Stimulated activated CD8-positive, alpha-beta memory T cell treated with anti-CD3 and anti-CD28 coated beads, Interleukin-4, amount 100 ng/mL, for 1 hour (primary cell): ENCODE measurements at places on chromosomes 5 and 9.

GRCh38 chr5:96706433-96707111 is 44.4 kb downstream of the CAST start:
- DNase-seq: no peak

DNA sequence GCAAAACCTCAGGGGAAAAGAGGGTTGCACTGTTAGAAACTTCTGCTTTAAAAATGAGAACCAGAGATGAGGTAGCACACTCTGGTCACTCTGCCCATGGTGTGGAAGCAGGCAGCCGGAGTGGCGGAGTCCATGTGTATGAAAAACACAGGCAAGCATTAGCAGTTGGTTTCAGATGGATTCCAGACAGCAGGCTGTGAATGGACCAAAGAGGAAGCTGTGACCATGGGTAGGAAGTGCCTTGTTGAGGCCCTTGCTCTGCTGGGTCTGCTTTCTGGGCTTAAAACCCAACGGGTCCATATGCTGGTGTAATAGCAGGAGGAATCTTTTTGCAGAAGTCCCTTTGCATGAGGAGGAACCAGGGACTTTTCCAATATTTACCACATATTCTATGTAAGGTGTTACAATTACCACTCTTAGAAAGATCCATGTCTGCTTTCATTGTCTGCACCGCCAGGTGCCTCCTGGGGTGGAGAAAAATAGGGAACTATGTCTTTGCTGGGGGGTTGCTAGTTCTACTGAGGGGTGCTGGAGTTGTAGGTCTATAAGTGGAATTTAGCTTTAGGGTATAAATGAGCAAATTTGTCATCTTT is 77.0 kb downstream of the ANKRD55 start:
- no peak for DNase-seq

DNA sequence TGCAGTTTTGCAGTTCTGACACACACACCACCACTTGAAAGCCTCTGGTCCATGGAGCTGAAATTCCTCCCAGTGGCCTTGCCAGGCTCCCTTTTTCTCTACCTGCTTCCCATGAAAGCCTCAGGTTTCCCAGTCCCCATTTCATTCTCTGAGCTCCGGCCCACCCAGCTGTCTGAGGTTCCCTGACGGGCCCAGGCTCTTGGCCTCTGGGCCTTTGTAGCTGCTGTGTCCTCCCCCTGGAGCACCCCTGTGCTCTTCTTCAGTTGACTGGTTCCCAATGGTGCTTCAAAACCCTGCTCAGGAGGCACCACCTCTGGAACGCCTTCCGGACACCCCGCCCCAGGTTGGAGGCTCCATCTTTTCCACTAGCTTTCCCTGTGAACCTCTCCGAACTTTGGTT is 155.9 kb upstream of the SHB start:
- DNase-seq: no peak

DNA sequence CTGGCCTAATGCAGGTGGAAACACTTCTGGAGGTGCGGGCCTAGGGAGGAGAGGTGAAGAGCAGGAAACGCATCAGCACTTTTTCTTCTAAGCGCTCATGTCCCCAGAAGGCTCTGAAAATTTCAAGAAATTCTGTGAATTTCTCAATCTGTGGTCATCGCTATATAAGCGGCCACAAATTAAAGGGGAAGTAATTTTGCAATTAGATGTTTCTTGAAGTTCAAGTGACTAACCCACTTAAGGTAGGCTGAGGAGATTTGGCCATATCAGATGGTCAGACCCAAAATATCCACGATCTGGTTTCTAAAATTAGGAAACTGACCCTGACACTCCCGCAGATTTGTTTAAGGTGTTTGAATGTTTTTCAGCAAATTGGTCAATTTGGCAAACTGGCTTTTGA is 16.6 kb upstream of the HMGCR start:
- DNase-seq: no peak

- DNase-seq: no peak
Observed at GRCh38 chr5:150404941-150405816, 7.5 kb downstream of the CD74 start.

DNA sequence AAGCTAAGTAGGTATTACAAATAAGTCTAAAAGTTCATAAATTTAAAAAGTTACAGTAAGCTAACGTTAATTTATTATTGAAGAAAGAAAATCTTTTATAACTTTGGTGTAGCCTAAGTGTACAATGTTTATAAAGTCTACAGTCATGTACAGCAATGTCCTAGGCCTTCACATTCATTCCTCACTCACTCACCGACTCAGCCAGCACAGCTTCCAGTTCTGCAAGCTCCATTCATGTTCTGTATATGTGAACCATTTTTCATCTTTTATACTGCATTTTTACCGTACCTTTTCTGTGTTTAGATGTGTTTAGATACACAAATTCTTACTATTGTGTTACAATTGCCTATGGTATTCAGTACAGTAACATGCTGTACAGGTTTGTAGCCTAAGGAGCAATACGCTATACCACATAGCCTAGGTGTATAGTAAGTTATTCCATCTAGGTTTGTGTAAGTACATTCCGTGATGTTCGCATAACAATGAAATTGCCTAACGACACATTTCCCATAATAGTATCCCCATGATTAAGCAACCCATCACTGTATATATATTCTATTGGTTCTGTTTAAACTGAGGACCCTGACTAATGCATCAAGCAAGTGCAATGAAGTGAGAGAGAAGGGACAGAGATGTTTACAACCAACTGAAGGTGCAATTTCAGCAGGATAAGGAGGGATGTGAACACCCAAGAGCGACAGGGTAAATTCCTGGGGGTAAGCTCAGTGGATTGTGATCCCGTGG is 88.9 kb upstream of the TRIO start:
- no peak for DNase-seq

DNA sequence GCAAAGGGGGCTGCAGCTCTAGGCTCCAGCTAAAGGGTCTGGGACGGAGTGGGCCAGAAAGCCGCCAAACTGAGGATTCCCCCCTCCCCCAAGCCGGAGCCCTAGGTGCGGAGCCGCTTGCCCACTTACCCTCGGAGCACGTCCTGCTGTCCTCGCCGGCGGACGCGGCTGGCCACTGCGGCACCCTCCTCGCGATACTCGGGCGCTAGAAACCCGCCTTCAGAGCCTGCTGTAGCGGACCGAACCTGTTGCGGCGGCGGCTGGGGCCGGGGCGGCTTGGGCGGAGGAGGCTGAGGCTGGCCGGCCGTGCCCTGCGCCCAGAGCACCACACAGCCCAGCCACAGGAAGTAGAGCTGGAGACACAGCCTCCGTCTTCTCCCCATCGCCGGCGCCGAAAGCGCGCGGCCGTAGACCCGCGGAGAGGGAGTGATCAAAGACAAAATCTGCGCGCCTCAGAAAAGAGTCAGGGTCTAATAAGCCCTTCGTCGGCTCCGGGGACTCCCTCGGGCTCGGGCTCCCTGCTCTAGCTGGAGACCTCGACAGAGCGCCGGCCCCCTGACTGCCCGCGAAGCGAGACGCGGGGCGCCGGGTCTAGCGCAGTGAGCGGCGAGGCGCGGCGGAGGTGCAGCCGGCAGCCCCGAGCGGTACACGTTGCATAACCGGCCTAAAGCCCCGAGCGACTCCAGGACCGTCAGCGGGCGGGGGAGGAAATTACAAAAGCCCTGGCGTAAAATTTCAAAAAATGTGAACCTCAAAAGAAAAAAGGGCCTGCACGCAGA is 635 bp downstream of the FBN2 start:
- DNase-seq: no peak

DNA sequence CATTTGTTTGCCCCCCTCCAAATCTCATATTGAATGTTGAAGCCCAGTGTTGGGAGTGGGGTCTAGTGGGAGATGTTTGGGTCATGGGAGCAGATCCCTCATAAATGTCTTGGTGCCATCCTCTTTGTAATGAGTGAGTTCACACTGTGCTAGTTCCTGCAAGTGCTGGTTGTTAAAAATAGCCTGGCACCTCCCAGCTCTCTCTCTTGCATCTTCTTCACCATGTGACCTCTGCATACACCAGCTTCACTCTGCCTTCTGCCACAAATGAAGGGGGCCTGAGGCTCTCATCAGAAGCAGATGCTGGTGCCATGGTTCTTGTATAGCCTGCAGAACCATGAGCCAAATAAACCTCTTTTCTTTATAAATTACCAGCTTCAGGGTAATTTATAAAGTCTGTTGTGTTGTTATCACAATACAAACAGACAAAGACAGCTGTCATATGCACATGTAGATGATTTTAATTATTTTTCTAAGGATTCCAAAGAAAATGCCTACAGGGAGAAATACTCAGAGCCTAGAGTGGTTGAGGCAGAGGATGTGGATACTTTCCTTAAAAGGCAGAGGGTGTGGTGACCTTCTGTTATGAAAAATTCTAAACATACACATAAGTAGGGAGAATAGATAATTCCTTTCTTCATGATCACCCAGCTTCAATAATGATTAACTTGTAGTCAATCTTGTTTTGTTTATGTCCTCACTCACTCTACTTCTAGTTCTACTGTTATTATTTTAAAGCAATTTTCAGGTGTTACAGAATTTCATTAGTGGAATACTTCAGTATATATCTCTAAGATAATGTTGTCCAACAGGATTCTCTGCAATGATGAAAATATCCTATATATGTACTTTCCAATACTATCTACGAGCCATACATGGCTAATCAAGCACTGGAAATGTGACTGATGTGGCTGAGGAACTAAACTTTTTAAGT is 75.1 kb upstream of the RANBP6 start:
- DNase-seq: no peak

- no peak for DNase-seq
Observed at GRCh38 chr5:73903169-73903568, 277.2 kb downstream of the ARHGEF28 start.

GRCh38 chr9:5511476-5511875 is 1.1 kb downstream of the PDCD1LG2 start:
- DNase-seq: no peak

DNA sequence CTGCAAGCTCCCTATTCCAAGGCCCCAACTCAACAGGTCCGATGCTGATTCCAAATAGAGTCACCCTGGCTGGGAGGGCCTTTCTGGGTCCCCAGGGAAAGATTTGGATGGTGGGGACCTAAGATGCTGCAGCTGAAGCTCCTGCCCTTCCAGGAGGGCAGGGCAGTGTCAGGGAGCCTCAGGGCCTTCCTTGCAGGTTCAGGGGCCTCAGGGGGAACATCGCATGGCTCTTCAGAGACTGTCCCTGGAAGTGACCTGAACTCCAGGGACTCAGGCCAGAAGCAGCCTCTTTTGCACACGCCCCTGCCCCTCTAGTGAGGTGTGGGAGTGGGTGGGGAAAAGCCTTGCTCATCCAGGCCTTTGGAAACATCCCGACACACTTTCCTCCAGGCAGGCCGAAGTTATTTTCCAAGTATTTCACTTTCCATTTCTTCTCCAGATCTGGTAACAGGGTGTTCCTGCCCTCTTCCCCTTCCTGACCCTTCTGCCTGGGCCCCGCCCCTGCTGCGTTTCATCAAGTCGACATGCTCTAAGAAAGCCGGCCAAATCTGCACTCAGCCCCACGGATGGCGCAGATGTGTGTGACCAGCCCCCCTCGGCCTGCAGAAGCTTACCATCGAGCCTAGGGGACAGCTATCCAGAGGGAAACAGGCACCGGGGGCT is 159.5 kb downstream of the FGF18 start:
- DNase-seq: no peak

DNA sequence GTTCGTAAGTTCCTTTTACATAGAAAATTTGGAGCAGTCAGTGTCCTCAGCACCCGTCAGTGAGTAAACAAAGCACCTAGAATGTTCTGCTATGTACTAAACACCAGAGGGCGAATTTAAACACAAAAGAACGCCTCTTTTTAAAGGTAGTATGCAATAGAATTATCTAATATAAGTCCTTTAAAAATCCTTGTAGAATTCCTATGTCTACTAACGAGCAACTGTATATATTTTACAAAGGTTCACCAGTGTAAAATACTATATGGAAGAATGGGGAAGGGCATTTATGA is 499 bp upstream of the TMEM232 start:
- DNase-seq: no peak

DNA sequence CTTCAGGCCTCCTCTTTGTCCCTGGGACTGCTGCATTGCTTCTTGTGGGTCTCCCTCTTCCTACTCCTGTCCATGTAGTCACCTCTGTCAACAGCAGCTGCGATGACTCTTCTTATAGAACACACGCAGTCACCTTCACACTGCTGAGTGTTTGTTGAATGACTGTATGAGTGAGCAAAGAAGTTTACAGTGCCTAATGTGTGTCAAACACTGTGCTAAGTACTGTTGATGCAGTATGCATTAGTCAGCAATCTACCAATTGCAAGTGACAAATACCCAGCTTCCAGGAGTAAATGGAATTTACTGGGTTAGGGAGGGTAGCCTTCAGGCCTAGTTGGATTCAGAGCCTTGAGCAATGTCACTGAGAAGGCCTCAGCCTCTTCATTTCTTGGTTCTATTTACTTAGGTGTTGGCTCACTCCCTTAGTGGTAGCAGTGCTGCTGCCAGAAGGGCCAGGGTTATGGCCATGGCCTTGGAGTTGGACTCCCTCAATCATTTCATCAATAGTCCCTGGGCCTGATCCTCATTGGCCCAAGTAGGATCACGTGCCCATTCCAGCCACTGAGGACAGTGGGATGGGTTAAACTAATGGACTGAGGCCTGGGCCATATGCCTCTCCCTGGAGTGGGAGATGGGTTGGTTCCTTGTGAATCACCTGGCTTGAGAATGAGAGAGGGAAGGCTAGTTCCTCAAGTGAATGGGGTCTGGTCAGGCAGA is 93.5 kb downstream of the RGS3 start:
- no peak for DNase-seq

DNA sequence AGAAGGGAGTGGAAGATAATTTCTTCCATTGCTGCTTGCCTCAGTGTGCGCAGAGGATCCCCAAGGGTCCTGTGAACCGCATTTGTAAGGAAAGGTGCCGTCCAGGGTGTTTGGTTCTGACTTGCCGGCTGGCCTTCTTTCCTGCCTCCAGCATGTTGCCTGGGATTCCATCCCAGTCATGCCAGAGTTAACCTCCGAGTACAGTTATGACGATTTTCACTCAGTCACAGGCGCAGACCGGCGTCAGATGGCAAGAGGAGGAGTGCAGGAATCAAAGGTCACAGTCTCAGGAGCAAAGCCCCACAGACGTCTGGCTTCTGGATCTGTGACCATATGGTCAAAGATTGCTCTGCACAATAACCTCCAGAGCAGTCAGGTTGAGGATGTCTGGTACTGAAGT is 5.9 kb upstream of the GADD45G start:
- no peak for DNase-seq

- DNase-seq: no peak
Observed at GRCh38 chr5:160088805-160089204, 30.4 kb downstream of the PWWP2A start.
